Stimulated activated CD4-positive, alpha-beta T cell treated with anti-CD3 and anti-CD28 coated beads, Interleukin-1b, Interleukin-23, amount 100 ng/mL, for 24 hours (primary cell): ENCODE measurements at places on chromosomes 5 and 9.

- DNase-seq = no peak
These were observed 10.4 kb upstream of the MAPK9 start for GRCh38 chr5:180302256-180302655.

DNA sequence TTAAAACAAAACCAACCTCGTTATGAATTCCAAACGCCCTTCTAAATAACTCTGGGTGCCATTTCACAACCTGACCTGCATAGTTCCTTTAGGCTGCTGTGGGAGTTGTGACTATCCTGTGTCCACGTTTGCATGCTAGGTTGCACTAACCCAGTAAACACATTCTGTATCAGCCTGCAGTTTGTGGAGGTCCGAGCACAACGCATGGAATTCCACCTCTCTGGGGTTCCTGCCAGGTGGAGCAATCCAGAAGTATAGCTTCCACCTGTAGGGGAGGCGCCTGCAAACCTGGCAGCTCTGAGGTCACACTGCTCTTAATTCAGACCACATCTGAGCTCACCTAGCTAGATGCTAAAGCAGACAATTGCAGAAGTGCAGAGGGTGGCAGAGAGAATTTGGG, 57.2 kb downstream of the MARCHF3 start:
- no peak for DNase-seq

DNA sequence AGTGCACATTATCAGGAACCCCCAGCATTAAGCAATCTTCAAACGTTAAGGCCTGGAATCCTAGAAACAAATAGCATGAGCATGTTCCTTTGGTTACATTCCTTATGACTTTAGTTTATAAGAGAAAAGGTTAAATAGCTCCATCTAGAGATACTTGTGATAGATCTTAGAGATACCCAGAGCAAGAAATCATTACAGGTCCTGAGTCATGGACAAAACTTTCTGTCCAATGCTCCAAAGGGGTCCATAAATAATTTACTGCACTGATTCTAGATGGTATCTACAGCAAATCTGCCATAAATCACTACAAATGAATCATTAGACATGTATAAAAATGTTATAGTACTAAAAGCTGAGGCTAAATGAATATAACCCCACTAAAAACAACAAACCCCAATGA, 139.6 kb downstream of the HTR1A start:
- DNase-seq = no peak

DNA sequence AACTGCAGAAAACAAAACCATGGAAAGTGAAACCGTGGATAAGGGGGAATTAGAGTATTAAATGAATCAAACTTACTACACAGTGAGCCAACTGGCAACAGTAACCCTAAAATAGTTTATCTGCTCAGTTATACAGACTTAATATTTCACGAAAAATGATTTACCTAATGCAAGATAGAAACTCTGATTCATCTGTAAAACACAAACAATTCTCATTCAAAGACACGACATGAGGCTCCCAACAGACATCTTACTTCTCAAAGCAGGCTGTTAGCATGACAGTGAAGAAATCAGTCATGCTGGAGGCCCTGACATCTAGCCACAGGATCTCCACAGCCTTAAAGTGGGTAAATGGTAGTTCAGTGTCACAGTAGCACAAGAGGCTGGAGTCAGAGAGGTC, 131.2 kb downstream of the FBN2 start:
- DNase-seq = no peak

- DNase-seq = no peak
These were observed 181.0 kb upstream of the CLINT1 start for GRCh38 chr5:158039911-158040347.

- DNase-seq = no peak
These were observed 122.3 kb upstream of the ABCA1 start for GRCh38 chr9:105050296-105050695.

DNA sequence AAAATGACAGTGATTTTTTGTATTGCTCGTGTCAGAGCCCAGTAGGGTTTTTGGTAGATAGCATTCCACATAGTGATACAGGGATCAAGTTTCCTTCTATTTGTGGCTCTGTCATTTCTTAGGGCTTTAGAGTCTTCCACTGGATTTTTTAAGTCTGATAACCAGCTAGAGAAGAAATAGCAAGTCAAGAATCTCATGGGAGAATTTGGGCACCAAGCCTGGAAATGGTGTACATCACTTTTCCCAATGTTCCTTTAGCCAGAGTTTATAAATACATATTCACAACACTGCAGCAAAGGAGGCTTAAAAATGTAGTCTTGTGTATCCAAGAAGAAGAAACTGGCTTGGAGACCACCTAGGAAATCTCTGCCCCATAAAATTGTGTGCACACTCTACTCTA, 647.1 kb upstream of the KLF4 start:
- no peak for DNase-seq

DNA sequence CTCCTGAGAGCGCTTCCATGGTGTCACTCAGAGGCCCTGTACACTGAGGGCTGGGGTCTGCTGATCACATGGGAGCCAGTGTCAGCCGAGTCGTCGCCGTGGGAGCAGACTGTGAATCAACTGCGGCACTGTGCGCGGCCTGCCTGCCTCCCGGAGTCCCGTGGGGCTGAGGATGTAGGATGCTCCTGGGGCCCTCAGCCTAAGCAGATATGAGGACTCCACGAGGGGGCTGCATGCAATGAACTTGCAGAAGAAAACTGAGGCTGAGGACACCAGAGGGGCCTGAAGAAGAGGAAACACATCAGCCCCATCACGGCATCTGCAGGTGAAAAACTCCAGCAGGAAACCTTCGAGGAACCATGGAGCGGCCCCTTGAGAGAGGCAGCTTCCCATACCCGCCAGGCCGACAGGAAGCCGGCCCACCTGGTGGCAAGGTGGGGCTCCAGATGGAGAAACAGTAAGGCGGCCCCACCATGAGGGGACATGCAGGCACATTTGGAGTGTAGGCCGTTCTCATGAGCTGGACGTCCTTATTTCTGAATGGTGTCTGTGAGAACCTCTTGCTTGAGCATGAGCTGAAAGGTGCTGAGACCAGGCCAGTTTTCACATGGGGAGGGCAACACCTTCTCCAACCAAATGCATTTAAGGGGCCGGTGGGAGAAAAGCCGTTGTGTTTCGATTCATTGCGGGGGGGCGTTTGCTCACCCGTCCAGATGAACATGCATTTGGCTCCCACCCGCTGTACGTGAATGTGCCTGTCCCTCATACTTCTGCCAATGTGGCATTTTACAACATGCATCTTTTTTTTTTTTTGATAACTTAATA, 35.2 kb upstream of the ADAMTS2 start:
- DNase-seq = no peak
